ENCODE measurements at places on chromosomes 1 and 21.

- DNase-seq = no peak
These were observed 12.7 kb upstream of the DYNLT5 start for GRCh38 chr1:66739401-66740157.

DNA sequence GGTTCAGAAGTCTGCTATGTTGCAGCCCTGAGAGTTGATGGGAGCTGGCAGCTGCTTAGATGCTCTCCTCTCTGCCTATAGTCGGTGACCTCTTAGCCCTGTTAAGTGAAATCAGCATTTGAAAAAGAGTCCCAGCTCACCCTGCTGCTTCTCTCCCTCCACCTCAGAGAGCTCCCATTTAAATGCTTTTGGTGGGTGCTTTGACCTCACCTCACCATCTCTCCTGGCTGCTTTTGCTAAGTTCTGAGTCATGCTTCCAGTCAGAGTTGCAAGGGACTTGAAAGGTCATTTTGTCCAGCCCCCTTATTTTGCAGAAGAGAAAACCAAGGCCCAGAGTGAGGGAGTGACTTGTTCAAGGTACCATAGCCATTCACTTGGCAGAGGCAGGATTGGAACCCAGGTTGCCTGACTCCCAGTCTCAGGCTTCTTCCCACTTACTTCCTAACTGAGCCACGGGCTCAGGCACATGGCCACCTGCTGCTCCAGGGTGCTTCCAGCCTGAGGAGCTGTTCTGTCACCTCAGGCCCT, 3.3 kb downstream of the MAPKAPK2 start:
- peak; percentile 77 for DNase-seq

- DNase-seq = no peak
These were observed 57.5 kb downstream of the CASQ2 start for GRCh38 chr1:115710859-115711624.

DNA sequence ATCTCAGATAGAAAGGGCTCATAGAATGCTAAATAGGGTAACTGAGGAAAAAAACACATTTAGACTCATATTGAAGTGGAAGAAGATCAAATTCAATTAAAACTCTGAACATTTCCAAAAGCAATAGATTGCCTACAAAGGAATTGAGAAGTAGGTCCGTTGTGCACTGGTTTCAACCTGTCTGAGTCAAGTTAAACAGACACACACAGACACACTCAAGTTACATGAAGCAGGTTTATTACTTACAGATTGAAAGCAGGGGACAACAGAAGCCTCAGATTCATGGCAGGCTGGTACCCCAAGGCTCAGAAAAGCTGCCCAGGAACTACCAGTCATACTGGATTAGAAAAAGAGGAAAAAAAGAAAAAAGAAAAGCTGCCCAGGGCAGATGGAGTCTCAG, 20.7 kb upstream of the S100A2 start:
- DNase-seq = no peak

- no peak for DNase-seq
These were observed 1.2 kb upstream of the CAMTA1 start for GRCh38 chr1:6783936-6784559.

DNA sequence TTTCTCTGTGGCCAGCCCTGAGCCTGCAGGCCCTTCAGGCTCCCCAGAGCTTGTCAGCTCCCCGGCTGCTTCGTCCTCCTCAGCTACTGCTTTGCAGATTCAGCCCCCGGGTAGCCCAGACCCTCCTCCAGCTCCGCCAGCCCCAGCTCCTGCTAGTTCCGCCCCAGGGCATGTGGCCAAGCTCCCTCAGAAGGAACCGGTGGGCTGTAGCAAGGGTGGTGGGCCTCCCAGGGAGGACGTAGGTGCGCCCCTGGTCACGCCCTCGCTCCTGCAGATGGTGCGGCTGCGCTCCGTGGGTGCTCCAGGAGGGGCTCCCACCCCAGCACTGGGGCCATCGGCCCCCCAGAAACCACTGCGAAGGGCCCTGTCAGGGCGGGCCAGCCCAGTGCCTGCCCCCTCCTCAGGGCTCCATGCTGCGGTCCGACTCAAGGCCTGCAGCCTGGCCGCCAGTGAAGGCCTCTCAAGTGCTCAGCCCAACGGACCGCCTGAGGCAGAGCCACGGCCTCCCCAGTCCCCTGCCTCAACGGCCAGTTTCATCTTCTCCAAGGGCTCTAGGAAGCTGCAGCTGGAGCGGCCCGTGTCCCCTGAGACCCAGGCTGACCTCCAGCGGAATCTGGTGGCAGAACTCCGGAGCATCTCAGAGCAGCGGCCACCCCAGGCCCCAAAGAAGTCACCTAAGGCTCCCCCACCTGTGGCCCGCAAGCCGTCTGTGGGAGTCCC, 45.4 kb downstream of the YARS1 start:
- DNase-seq = no peak

GRCh38 chr21:30354308-30355005, 6.1 kb upstream of the KRTAP23-1 start:
- no peak for DNase-seq

DNA sequence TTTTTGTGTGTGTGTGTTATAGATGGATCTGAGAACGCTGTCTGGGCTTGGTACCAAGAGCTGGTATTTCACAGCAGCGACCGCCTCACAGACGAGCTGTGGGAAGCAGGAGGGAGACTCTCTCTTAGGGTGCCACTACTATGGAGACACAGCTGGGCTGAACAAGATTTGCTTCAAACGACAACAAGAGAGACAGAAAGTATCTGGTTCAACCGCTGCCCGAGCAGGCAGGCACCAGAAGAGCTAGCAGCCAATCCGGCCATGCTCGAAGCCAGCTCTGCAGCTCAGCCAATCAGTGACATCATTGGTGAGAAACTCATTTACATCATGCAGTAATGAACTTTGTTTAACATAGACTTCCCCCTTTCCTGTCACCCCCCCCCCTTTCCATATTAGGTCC, 341.3 kb downstream of the USP25 start:
- no peak for DNase-seq

DNA sequence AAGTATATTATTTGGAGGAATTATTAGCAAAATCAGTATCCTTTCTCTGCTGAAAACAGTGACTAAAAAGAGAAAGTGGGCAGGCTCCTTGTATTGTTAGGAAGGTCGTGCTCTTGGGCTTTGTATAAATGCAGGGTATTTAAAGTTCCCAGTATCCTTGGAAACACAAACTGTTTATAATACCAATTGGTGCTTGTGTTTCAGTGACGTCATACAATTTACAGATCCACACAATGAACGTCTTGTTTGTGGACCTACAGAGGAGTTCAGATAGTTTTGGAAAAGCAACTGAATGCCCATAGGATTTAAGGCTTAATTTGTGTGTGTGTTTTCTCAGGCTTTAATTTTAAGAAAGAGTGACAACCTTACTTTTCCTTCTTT, 168.2 kb downstream of the RASAL2 start:
- no peak for DNase-seq

- no peak for DNase-seq
These were observed 67.6 kb downstream of the POFUT2 start for GRCh38 chr21:45220071-45220481.

GRCh38 chr1:16013220-16013907, 4.5 kb downstream of the HSPB7 start:
- no peak for DNase-seq

DNA sequence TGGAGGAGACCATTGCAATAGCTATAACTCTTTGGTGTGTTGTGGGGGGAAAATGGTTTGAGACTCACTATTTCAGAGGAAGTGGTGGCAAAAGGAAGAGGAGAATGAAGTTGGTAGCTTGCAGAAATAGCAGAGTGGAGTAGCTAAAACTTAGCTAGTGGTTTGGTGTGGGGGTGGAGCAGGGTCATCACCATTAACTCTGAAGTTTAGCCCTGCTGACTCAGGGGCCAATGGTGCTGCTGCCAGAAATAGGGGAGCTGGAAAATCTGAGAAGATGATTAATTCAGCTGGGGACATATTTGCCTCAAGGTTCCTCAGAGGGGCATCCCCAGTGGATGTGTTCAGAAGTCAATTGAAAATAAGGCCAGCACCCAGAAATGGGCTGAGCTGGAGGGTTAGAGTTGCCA, 65.4 kb downstream of the RUNX1 start:
- DNase-seq = no peak

DNA sequence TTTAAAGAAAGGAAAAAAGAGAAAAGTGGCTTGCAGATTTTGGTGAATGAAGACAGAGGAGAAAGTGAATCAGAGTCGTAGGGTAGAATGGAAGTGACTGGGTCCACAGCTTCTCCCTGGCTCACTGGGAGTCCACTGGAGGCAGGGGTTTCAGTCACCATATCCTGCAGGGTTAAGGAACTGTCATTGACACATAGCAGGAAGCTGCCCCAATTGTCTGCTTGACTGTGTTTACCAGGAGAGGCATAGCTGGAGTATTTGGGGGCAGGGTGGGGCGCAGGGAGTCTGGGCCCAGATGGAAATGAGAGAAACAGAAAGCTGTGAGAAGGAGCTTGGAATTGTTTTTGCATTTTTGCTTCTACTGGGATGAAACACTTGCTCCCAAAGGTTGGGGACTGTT, 228.8 kb upstream of the CSF3R start:
- no peak for DNase-seq

DNA sequence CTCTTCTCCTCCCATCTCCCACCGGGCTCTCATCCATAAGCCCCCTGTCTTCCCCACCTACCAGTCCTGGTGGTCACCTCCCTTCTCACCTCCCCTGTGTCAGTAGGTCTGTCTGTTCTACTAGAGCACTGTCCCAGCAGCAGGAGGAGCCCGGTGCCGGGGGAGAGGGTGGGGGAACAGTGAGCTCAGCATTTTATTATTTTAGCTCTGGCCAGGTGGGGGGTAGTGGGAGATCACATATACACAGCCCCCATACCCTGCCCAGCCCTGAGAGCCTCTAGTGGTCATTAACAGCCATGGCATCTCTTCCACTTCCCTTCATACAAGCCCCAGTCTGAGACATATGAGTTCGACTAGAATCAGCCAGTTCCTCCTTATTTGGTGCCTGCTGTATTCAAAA, at the start of gene TMOD4:
TMOD4 (minus strand) TSS at position 119 of the 400 bp plus-strand sequence. CDS start 1,106 bp downstream, outside the sequence.
- no peak for DNase-seq

- DNase-seq = no peak
These were observed 143.4 kb downstream of the C1orf21 start for GRCh38 chr1:184530226-184530625.

- no peak for DNase-seq
These were observed 67.2 kb downstream of the BACE2 start for GRCh38 chr21:41235201-41235600.

DNA sequence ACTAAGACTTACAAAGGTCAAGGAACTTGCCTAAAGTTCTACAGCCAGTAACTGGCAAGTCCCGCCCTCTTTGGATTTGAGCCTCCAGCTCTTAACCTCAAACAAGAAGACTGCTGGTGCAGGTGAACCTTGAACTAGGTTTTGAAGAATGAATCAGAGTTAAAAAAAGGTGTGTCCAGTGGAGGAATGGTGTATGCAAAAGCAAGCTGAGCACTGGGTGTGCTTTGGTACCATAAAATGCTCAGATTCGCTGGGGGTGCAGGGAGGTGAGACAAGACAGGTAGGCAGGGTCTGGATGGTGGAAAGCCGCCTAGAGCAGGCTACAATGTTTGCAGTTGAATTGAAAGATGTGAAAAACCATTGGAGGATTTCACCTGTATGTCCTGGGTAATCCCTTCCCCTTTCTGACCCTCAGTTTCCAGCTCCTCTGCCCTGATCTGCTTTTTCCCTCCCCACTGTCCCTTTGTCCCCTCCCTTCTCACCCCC, 39.8 kb downstream of the FOXD2 start:
- DNase-seq = no peak

GRCh38 chr1:193060115-193060403, 647 bp downstream of the RO60 start:
- no peak for DNase-seq

GRCh38 chr1:235867903-235868469, 1.3 kb upstream of the LYST start:
- no peak for DNase-seq

- no peak for DNase-seq
These were observed 39.9 kb upstream of the AJAP1 start for GRCh38 chr1:4614371-4615137.

DNA sequence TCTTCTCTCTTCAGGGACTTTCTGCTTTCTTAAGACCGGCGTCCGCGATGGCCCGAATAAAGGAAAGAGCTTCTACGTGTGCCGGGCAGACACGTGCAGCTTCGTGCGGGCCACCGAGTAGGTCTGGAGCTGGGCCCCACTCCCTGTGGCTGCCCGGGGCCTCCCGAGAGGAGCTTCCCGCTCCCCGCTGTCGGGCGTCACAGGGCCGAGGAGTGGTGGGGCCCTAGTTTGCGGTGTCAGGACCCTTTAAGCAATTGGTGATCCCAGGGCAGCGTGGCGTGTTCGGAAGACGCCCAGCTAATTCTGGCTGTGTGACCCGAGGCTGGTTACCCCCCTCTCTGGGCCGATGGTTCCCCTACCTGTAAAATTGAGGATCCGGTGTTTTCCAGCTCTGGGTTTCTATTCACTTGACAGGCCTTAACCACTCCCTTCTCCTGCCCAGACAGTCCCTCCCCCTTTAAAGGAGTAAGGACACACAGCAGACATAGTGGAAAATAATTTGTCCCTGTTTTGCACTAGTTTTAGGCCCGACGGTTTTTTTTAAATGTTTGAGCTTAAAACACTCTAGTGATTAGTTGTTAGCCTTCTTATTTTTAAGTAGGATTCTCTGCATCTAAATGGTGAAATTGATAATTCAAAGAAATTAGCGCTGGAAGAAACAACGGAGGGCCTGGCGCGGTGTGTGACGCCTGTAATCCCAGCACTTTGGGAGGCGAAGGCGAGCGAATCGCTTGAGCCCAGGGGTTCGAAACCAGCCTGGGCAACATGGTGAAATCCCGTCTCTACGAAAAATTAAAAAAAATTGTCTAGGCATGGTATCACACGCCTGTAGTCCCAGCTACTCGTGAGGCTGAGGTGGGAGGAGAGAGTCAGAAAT, 553 bp downstream of the TTF2 start:
- DNase-seq = no peak

GRCh38 chr1:150456146-150456647, 31.0 kb upstream of the TARS2 start:
- no peak for DNase-seq

DNA sequence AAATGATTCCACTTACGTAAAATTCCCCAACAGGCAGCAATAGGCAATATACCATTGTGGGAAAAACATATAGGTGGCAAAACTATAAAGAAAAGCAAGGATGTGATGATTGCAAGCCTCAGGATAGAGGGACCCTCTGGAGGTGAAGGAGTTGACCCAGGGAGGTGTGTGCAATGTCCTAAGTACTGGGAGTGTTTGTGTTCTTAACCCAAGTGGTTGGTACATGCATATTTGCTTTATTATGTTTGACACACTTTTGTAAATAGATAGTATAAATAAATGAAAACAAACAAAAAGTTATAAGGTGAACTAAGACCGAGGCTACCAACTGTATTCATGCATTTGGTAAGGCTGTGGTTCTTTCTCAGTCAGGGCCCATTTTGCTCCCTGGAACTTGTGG, 7.5 kb downstream of the MX1 start:
- DNase-seq = no peak

GRCh38 chr1:56409112-56409691, 170.2 kb downstream of the PLPP3 start:
- DNase-seq = peak; percentile 15

DNA sequence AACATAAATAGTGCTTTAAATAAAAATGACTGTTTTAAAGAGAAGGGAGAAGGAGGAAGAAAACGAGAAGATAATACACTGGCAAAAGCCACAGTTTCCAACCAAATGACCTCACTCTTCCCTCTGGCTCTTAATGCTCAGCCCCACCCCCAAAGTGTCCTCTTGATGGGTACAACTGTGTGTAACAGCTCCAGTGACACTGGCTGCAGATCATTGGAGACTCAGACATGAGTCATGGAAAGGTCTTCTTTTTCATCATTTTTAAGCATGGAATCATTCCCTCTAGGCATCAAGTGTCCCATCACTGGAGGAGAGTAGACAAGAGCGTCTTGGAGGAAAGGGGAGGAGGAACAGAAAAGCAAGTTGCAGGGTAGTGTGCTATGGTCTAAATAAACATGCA, 333.0 kb downstream of the PAPPA2 start:
- no peak for DNase-seq

- DNase-seq = no peak
These were observed 23.9 kb downstream of the DNAJC8 start for GRCh38 chr1:28208818-28209441.
